Activated gamma-delta T cell treated with Interleukin-2 at 50 U/mL for 16 hours (primary cell): ENCODE measurements at places on chromosomes 7 and 10.

- no peak for DNase-seq
Observed at GRCh38 chr10:124559372-124560132, 97.9 kb downstream of the LHPP start.

GRCh38 chr10:44853796-44854195 is 57.3 kb upstream of the TMEM72 start:
- no peak for DNase-seq

DNA sequence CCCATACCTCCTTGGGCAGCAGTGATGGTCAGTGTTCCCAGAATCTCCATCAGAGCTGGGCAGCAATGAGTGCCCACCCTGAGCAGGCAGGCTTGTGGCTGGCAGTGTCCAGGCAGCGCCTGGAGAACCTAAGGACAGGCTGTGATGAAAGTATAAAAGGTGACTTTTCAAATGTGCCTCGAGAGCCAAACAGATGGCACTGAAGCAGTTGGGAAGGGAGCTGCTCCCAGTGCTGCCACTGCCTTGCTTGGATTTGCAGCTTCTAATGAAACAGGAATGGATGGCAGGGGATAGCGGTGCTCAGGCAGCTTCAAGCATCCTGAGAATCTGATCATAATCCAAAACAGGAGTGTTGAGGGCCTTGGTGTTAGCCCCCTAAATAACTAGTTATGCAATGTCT is 179.8 kb upstream of the AOAH start:
- no peak for DNase-seq

DNA sequence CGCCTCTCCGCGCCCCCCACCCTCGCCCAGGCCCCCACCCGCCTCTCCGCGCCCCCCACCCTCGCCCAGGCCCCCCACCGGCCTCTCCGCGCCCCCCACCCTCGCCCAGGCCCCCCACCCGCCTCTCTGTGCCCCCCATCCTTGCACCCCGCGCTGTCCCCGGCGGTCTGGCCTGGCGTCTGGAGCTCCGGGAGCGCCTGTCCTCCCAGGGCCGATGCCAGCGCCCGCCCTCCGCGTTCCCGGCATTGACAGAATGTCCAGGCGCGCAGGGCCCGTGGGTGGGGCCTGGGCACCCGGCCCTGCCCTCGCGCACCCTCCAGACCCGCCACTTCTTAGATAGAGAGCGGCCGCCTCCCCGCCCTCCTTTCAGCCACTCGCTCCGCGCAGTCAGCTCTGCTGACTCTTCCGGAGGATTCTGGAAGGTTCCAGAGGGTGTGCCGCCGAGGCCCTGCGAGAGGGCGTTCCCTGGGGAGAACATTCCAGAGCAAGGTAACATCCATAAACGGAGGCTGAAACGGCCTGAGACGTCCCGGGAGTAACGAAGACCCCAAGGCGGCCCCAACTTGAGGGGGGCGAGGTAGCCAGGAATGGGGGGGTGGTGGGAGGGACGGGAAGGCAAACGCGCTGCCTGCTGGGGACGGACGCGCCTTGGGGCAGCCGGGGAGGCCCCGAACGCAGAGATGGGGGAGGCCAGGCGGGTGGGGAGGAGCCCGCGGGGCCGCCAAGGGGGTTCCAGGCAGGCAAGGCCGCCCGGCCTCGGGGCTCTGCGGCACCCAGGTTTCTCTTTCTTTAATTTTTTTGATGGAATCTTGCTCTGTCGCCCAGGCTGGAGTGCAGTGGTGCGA is 117.8 kb downstream of the DYNC2I1 start:
- no peak for DNase-seq

DNA sequence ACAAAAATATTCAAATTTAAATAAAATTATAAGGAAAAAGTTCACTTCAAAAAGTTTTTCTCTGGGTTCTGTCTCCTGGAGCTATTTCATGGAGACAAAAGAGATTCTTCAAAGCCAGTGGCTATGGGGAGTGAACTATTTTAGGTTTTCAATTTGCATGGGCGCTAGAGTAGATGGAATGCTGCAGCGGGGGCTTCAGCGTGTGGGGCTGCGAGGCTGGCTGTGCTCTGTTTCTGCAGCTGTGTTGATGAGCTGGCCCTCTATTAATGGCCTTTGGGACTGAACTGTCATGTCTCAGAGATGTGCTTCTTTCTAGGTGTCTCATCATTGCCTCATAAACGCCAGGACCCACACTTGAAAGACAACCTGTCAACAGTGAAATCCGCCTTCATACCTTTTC is 108.4 kb upstream of the NPY start:
- DNase-seq, result no peak

GRCh38 chr10:114885443-114885842 is 52.6 kb upstream of the TRUB1 start:
- DNase-seq, result no peak

- DNase-seq, result no peak
Observed at GRCh38 chr7:132059141-132059540, 502.7 kb upstream of the PODXL start.

DNA sequence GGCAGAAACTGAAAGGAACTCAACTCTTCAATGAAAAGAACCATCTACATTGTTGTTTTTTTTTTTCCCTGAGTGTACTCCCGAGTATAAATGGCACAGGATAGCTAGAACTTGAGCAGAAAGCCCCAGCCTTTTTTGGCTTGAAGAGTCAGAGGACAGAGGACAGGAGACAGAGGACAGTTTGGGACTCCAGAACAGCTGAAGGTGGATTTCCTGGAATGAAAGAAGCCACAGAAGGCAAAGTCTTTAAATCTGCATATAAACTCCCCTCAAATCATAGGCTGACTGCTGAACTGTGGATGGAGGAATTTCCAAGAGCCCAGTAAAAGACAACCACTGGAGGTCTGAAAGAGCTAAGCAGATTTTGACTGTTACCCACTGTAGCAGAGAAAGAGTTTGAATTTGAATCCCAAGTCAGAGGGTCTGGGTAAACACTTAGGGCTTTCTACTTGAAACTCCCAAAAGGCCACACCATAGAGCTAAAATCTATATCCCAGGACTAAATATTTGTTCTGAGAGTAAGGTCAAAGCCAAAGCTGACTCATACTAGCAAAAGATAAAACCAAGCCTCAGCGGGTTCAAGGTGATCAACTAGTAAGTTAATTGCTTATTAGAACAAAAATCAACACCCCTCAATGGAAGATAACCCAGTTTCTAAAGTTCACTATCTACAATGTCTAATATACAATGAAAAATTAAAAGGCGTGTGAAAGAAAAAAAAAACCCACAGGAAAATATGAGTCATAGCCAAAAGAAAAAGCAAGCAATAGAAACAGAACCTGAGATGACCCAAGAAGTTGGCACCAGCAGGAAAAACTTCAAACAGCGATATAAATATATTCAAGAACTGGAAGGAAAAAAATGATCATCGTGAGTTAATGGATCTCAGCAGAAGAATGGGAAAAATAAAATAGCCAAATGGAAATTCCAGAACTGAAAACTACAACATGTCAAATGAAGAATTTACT is 1.8 kb upstream of the OPN1SW start:
- no peak for DNase-seq

- no peak for DNase-seq
Observed at GRCh38 chr10:131724891-131725580, 175.8 kb upstream of the PPP2R2D start.

DNA sequence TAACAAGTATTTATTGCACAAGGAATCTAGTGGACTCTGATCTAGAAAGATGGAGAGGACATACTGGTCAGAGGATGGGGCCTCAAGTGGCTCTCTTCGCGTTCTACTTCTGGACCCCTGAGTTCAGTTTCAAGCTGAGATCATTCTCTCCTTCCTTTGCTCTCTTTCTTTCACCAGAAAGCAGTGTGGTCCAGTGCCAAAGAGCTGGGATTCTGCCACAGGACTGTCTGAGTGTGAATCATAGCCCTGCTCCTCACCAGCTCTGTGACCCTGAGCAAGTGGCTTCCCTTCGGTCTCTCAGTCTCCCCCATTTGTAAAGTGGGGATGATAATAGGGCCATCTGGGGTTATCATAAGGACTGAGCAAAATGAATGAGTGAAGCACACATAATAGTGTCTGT is 715.2 kb downstream of the SUGCT start:
- DNase-seq, result no peak

GRCh38 chr10:2927958-2928840 is 139.1 kb upstream of the PFKP start:
- DNase-seq, result peak; percentile 25

DNA sequence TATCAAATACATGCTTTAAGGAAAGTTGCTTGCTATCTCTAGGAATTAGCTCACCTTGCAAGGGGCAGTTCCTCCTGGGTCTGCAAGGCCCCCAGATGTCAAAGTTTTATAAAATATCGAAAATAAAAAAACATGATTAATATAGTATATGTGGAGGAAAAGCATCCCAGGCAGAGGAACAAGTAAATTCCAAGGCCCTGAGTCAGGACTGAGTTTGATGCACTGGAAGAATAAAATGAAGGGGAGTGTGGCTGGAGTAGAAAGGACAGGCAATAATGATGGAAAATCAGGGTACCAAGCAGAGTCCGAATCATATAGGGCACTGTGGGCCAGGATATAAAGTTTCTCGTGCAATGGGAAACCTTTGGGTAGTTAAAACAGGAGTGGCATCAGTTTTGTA is 112.4 kb upstream of the EEPD1 start:
- DNase-seq, result no peak

GRCh38 chr10:25745976-25746375 is 188.1 kb upstream of the MYO3A start:
- no peak for DNase-seq

DNA sequence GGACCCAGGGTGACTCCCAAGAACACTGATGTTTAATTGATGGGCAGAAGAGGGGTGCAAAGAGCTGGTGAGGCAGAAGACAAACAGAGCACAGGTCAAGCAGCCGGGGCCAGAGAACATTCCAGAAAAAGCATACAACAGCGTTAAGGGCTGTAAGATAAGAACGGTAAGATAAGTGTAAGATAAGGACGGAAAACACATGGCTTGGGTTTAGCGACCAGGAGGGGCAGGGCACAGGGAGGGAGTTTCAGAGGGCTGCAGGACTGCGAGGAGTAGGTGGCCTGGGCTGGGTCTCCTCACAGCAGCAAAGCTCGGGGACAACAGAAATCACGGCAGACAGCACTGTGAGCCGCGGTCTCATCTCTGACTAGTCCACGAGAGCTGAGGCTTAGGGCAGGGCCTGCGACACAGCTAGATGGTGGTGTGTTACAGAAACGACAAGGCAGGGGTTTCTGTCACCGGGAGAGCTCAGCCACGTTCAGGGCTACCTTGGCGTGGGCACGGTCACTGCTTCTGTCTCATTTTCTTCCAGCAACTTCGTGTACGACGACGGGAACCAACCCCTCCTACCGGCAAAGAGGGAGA is 24.6 kb downstream of the BRI3 start:
- no peak for DNase-seq

DNA sequence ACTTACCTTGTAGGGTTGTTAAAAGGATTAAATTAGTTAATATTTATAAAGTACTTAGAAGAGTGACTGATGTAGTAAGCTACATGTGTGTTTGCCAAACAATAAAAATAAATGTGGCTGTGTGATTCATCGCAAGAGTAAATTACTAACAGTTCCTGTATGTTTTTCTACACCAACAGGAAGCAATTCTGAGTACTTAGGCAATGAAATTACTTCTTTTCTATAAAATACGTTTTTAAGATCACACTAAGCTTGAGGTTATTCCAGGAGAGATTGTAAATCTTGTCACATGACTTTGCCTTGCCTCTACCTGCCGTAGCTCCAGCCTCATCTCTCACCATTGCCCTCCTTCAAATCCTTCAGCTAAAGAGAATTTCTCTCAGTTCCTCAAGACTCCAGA is 18.1 kb upstream of the GSTK1 start:
- no peak for DNase-seq

GRCh38 chr7:151674161-151674920 is 154.6 kb upstream of the RHEB start:
- DNase-seq, result no peak

GRCh38 chr7:35691366-35691765 is 3.6 kb downstream of the HERPUD2 start:
- no peak for DNase-seq
